AG10803 (cell line): ENCODE measurements at places on chromosomes 3 and 15.

DNA sequence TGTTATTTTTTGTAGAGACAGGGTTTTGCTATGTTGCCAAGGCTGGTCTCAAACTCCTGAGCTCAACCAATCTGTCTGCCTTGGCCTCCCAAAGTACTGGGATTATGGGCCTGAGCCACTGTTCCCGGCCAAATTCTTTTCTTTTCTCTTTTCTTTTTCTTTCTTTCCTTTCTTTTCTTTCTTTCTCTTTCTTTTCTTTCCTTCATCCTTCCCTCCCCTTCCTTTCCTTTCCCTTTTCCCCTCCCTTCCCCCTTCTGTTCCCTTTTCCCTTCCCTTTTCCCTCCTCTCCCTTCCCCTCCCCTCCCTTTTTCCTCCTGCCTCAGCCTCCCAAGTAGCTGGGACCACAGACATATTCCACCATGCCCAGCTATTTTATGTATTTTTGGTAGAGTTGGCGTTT is 3.1 kb upstream of the ARF4 start:
- DNase-seq = no peak

- DNase-seq = peak; percentile 45
These were observed 2.7 kb downstream of the TYRO3 start for GRCh38 chr15:41561777-41562145.

DNA sequence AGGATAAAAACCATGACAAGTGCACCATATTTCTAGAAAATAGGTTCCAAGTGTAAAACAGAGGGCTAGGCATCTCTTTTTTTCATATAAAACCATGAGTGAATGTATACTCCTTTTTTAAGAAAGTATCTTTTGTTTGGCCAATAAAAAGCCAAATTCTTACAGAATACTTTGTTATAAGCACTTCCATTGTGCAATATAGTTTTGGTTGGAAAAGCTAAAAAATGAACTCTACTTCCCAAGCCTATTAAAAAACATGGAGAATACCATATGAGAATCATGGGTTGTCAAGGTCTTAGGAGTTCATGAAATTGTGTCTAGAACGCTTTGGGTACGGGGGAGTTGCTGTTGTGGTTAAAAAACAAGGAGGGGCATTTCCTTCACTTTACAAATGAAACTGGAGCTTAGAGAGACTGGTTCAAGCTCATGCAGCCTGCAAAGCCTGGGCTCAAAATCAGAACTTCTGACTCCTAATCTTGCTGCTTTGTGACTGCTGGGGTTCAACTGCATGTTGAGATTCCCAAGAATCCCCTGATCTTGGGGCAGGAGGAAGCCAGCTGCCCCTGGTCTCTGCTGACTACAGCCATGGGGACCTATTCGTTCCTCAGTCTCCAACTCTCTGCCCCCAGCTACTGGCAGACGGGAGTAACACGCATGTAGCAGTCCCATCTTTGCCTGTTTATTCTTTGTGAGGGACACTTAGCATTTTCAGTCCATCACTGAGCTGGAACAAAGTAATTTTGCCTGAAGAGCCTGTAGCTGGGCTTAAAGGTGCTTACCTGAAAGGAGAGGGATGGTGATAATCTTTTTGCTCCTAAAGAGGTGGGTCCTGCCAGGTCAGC is 229.1 kb downstream of the CHST2 start:
- no peak for DNase-seq

- DNase-seq = no peak
These were observed 15.8 kb downstream of the EFCC1 start for GRCh38 chr3:129016720-129017483.

- no peak for DNase-seq
These were observed 38.2 kb downstream of the ABHD5 start for GRCh38 chr3:43728947-43729346.

DNA sequence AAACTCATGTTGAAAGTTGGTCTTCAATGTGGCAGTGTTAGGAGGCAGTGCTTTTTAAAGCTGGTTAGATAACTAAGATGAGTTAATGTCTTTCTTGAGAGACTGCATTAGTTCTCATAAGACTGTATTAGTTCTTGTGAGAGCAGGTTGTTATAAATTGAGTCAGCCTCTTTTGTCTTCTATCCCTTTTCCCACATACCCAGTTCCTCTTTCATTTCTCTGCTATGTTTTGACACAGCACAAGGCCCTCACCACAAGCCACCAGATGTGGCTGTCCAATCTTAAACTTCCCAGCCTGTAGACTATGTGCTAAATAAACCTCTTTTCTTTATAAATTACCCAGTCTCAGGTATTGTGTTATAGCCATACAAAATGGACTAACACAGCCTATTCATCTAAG is 94.6 kb upstream of the SNTN start:
- DNase-seq = no peak

DNA sequence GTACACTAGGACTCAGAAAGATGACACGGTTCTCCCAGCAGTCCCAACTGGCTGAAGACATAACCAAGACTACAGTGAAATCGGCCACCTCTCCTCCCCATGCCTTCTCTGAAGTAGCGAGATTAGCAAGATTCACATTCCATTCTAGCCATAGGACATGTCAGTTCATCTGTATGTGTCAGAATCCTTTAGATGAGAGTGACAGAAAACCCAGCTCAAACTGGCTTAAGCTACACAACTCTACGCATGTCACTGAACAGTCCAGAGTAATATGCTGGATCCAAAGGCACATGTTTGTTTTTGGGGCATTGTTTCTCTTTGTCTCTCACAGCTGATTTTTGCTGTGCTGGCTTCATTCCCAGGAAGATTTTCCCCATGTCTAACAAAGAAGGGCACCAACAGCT is 75.8 kb downstream of the RARB start:
- DNase-seq = no peak

- peak; percentile 75 for DNase-seq
These were observed 3.8 kb upstream of the LOXL1 start for GRCh38 chr15:73922186-73923151.
